Hindlimb muscle (tissue), 1 donor: ENCODE measurements at places on chromosomes 1 and 21.

DNA sequence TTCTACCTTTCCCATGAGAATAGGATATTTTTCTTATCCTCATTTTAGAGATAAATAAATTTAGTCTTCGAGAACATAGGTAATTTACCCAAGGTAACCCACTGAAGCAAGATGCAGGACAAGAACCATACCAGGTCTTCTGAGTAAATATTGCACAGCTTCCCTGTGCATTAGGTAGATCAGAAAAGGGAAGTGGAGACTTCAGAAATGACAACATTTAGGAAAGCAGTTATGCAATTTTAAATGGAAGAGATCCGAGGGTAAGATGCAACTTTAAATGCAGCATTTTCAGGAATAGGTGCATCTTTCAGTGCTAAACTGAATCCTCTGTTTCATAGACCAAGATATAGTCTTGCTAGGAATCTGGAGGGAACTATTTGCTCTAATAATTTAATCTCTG, 206.4 kb upstream of the SGIP1 start:
- DNase-seq = no peak

DNA sequence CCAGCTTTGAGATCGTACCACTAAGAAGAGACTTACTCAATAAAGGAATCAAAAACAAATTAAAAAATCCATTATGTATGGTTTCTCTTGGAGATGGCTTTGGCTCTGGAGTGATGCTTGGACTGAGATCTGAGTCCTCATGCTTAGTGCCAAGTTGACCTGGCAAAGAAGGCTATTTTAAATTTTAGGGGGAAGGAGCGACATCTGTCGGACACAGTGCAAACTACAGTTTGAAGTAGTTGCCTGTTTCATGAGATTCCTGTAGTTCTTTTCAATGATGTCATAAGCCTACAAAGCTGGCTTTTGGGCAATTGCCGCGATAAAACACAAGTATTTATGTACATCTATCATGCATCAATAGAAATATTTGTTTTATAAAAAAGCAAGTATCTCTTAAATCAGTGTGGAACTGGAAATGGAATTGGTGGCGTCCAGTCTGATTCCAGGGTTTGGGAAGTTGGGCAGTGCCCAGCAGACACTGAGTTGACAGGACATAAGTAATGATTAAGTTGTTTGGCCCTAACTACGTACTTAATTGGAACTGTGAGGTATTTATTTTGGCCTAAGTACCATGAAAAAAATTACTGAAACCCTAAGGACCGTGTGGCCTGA, 50.0 kb downstream of the TBCE start:
- peak; percentile 66 for DNase-seq

DNA sequence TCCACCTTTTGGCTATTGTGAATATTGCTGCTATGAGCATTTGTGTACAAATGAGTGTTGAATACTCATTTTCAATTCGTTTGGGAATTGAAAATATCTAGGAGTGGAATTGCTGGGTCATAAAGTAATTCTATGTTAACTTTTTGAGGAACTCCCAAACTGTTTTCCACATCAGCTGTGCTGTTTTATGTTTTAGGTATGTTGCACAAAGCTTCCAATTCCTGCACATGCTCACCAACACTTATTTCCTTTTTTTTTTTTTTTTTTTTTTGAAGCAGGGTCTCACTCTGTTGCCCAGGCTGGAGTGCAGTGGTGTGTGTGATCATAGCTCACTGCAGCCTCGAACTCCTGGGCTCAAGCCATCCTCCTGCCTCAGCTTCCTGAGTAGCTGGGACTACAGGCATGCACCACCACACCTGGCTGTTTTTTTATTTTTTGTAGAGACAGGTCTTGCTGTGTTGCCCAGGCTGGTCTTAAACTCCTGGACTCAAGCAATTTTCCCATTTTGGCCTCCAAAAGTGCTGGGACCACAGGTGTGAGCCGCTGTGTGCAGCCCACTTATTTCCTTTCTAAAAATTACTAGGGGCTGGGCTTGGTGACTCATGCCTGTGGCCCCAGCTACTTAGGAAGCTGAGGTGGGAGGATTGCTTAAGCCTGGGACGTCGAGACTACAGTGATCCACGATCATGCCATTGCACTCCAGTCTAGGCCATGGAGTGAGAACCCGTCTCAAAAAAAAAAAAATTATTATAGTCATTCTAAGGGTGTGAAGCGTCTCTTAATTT, 33.4 kb downstream of the TMCC2 start:
- DNase-seq = no peak

GRCh38 chr1:72936151-72936740, 653.9 kb upstream of the NEGR1 start:
- DNase-seq = no peak

DNA sequence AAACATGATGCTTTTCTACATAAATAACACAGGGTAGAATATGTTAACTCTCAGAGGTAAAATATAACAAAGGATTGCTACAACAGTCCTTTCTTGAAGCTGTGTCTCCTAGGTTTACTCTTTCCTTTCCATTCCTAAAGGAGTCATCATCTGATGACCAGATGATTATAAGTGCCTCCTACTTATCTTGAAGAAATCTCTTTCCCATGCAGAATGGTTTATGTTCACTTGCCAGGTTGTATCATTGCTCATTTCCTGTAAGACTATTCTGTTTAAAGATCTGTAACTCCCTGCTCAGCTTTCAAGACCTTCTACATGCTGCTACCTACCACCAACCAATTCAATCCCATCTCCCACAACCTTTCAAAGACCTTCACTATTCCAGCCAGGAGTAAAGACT, 51.5 kb upstream of the PTCH2 start:
- DNase-seq = no peak

DNA sequence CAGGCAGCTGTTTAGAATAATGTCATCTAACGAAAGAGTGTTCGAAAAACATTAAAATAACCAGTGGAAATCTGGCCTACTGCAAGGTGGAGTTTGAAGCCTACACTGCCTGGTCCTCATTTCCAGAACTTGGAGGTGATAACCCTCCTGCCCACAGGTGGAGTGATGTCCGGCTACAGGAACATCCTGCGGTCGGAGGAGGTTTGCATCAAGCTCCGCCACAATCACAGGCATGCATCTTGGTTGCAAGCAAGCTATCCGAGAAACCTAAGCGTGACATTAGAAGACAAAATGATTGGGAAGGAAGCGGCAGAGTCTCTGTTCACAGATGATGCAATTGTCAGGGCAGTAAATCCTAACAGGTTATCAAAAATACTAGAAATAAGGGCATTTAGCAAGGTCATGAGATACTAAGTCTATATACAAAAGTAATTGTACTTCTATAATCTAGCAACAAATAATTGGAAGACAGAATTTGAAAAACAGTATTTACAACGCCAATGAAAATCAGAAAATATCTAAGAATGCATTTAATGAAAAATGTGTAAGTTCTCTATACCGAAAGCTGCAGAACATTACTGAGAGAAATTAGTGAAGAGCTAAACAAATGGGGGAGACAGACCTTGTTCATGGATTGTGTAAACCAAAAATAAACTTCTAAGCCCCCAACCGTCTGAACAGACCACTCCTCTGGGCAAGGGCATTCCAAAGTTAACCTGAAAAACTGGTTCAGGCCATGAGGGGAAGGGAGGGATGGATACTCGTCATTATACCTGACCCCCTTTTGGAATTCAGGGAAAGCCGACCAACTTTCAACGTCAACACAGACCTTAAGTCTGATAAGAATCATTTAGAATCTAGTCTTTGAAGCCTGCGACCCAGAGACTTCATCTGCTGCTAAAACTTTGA, 4.7 kb upstream of the SLC19A1 start:
- DNase-seq = no peak

DNA sequence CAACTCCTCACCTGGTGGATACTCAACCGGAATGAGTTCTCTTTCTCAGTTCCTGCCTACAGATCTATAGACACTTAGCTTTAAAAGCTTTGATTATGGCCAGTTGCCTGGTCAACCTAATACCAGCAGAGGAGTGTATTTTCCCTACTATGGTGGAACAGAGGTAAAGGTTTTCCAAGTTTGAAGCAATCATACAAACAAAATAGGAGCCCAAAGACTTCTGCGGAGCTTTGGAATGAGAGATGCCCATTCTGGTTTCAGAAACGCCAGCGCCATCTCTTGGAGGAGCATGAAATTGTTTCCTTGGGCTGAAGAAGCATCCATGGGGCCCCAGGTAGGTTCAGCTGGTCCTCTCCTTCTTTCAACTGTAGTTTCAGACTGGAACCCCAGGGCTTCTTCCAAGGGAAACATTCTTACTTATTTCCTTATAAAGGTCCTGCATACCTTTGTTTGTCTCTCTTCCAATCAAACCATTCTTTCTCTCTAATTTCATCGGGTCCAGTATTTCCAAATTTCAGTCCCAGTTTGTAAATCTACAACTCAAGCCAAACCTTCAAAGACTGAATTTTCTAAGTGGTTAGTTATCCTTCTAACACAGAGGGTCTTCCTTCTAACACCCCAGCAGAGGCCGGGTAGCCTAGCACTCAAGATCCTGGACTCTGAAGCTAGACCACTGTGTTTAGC, 95.9 kb downstream of the KCNJ15 start:
- peak; percentile 43 for DNase-seq

GRCh38 chr1:226979517-226980121, 39.5 kb downstream of the COQ8A start:
- no peak for DNase-seq

GRCh38 chr21:34988139-34988538, 61.0 kb downstream of the RUNX1 start:
- no peak for DNase-seq

DNA sequence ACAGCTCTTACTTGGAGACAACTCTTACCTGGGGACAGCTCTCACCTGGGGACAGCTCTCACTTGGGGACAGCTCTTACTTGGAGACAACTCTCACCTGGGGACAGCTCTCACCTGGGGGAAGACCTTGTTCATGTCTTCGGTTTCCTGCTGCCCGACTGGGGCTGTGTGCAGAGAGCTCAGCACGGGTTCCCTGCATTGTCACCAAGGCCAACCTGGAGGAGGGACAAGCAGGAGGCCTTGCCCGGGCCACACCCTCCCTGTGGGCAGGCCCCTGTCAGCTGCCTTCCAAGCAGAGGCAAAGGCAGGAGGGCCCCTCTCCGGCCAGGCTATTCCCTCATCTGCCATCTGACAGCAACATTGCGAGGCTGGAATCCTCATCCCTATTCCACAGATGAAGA, at the start of gene LDLRAD1:
Gene LDLRAD1 (minus strand): TSS at position 208 of the 400 bp plus-strand sequence. CDS start 74 bp downstream, at position 134.
- no peak for DNase-seq

DNA sequence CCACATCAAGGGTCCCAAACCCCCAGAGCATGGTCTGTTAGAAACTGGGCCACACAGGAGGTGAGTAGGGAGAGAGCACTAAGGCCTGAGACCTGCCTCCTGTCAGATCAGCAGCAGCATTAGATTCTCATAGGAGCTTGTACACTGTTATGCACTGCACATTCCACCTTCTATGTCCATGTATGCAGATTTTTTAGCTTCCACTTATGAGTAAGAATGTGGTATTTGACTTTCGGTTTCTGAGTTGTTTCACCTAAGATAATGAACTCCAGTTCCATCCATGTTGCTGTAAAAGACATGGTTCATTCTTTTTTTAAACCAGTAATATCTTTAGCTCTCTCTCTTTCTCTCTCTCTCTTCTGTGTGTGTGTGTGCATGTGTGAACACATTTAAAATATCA, 663 bp upstream of the GBP6 start:
- DNase-seq = no peak

DNA sequence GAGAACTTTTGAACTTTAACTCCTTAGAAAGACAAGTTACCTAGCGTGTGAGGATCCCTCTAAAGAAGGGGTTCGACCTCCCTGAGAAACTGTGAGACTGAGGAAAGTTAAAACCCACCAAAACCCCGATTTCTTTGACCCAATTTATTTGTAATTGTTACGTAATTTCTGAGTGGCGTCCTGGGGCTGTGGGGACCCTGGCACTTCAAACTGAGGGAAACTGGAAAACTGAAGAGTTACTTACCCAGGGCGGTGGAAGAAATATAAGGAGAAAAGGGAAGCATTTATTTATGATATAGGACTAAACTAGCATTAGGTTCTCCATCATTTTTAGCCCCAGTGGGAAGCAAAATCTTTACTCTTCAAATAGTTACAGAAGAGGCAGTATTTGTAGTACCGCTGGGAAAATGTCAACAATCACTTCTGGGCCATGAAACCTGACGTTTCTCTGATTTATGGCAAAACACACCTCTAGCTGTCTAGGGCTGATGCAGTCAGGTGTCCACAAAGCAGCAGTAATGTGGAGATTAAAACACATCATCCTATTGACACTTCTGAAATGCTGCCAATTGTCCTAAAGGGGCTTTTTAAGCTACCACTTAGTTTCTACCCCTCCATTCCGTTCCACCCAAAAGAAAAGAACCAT, 430 bp downstream of the S100B start:
- no peak for DNase-seq

DNA sequence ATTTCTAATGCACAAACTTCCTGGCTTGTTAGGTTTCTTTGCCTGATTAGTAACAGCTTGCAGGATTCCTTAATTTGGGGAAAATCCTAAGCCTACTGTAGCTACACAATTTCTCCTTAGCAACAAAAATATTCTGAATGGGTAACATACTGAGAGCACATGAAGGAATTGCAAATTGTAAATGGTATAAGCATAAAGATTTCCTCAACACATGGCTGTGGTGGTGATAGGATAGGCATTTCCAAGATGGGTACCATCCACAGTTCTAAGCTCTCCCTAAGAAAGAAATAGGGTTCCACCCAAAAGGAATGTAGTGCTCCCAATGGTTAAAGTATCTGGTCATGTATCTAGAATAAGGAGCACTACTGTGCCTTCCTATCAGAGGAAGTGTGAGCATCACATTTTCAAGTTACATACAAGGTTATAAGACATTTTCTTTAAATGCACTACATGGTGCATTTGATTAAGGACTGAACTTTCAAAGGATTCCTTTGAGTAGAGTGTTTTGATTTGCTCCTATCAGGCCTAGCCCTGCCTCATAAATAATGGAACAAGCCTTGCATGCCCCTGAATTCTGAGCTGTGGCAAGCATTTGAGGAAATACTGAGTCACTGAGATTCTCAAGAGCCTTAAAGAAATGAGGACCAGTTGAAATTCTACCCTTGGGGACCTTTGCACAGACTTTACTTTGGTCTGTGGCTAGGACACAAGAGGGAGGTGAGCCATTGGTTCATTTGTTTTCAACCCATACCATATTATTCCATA, 286.4 kb downstream of the PTBP2 start:
- no peak for DNase-seq

- DNase-seq = peak; percentile 48
These were observed 154.9 kb downstream of the PTPRC start for GRCh38 chr1:198793714-198794113.

- DNase-seq = no peak
These were observed 11.5 kb upstream of the CXADR start for GRCh38 chr21:17501107-17502006.

GRCh38 chr1:185108321-185108720, 48.4 kb downstream of the TRMT1L start:
- no peak for DNase-seq
